ENCODE measurements at places on chromosomes 7 and 10.

DNA sequence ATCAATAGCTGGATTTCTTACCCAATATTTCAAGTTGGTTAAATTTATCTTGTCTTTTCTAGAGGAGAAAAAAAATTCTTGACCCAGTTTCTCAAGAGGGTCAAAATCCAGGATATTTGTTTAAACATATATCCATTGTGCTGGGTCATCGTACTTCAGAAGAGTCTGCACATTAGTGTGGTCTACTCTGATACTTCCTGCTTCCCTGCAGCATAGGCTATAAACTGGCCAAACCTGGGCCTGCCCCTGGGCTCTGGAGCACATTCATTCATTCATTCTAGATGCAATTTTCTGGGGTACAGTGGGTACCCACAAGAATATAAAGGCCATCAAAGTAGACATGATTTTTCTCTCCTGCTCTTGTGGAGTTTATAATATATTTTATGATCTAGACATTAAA, 142.1 kb upstream of the WNT16 start:
- no peak for DNase-seq

DNA sequence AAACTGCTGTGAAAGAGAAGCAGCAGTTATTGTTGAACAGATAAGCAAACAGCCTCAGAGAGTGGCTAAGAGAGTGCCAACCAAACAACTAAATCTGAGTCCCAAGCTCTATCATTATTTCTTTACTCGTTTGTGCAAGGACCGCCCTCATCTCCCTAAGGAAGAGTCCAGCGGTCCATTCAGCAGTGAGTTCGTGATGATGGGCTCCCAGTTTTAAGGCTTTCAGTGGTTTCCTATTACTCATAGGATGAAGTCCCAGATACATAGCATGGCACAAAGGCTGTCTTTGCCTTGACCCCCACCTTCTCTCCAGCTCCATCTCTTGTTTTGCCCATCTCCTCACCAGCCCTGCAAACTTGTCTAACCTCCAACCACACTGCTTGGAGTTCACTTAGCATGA, 24.3 kb upstream of the PDE1C start:
- no peak for DNase-seq

DNA sequence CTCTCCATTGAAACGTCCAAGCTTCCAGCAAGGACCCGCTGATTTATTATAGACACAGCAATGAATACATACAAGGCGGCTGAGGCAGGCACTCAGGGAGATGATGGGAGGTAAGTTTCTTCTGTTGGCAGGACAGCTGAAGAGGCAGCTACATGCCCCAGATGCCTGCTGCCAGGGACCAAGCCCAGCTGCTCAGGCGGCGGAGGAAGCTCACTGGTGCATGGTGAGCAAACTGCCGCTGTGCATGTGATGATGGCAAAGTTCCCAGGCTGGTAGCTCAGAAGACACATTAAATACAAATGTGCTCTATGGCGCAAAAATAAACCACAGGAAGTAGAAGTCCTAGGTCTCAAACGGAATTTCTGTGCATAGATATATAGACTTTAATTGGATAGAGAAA, 2.3 kb downstream of the DNTT start:
- peak; percentile 35 for DNase-seq

GRCh38 chr7:96126382-96126781, 195.5 kb downstream of the SLC25A13 start:
- DNase-seq, result no peak

GRCh38 chr7:376306-377079, 86.5 kb downstream of the FOXL3 start:
- no peak for DNase-seq

DNA sequence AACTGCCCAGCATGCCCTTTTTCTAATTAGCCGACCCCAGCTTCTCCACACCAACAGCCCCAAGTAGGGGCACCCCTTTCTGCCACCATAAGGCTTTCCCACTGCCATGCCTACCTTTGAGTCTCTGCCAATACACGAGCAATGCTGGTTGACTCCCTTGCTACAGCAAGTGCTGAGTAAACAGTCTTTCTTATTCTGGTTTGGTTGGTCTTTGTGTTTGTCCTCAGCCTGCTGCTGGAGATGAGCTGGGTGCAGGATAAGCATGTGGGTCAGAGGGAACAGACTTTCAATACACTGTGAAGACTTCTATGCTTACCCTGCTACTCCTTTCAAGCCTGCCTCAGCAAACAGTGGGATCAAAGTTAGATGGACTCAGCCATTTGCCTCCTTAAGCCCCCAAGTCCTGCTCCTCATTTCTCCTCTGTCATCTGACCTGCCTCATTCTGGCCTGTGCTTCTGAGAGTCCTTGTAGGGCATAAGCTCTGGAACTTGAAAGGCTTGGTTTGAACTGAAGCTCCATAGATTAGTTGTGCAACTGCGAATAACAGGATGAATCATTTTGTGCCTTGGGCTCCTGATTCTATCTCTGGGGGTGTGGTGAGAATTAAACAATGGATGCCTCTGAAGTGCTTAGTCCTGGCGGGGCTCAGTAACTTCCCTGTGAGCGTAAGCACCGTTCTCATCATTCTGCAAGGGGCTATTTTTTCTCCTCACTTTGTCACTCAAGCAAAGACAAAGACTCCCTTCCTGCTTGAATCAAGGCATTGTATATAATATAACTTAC, 533.8 kb upstream of the DPP6 start:
- no peak for DNase-seq

DNA sequence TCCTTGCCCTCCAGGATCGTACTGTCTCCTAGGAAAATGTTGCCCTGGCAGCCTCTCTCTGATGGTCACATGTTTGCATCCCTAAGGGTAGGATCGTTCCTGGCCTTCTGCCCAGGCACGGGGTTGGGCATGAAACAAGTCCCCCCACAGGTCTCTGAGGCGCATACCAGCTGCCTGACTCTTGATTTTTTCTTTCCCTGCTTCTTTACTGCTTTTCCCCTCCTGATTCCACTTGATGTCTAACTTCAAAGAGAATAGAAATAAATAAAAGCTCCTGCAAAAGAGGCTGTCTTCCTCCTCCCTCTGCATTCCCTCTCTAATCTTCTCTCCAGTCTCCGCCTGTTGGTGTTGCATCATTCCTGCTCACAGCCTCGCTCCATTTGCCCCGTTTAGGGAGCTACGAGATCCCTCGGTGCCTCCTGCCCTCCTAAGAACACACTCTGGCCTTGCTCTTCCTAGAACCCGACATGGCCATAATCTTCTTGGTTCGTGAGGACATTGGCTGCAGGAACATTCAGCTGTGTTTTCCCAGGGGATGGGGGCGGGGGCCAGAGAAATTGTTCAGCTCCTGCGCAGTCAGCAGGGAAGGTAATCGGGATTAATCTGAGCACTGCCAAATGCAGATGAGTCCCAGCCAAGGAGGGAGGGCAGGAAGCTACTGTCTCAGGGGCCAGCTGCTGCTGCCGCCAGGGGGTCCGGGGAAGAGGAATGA, 26.0 kb downstream of the LEP start:
- DNase-seq, result peak; percentile 87

DNA sequence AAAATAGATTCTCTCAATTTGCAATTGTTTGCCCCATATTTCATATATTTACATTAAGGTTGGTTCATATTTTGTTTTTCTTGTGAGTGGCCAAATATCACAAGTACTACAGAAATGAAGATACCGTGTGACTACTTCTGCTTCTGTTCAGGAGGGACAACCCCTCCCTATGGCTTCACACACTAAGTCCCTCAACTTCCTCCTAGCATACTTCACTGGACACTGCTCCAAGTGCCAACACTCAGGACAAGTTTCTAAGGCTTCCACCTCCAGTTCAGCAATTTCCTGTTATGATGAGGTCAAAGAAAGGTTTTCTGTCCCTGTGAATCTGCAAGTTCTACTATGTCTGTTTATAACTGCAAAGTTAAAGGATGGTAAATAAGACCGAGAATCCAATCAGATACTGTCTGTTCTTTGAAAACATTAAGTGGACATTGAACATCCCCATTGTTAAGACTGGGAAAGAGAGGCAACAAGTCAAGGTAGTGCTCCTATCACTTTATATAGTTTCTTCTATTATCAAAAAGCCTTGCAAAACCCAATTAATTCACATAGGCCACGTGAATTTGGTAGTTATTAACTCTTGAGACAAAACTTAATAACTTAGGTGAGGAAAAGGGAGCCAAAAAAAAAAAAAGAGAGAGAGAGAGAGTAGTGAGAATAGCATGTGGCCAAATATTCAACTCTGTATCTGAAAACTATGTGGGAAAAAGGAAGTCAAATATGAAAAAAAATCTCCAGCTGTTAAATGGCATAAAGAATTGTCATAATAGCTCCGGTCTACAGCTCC, 81.3 kb upstream of the DKK1 start:
- DNase-seq, result no peak

GRCh38 chr10:95273393-95274312, 17.1 kb downstream of the PDLIM1 start:
- DNase-seq, result no peak

- DNase-seq, result no peak
Measured at GRCh38 chr7:138590154-138590553, 111.0 kb downstream of the SVOPL start.

DNA sequence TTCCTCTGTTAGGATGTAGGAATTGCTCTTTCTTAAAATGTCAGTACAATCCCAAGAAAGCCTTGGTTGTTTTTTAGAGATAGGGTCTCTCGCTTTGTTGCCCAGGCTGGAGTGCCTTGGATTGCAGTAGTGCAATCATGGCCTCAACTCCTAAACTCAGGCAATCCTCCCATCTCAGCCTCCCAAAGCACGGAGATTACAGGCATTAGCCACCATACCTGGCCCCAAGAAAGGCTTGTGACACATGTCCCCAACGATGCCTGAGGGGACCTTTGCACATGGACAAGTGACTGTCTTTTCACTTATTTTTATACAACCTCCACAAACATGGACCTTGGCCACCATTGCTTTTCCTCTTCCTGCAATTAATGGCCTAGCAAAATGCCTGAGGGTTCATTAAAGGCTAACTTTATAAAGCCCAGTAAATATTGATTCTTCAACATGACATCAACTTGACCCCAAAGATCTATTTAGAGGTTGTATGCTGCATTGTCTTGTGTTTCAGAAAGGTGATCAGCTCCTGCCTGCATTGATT, 10.0 kb upstream of the SPOCK2 start:
- no peak for DNase-seq

GRCh38 chr10:84216834-84217233, 8.5 kb downstream of the LRIT2 start:
- no peak for DNase-seq

DNA sequence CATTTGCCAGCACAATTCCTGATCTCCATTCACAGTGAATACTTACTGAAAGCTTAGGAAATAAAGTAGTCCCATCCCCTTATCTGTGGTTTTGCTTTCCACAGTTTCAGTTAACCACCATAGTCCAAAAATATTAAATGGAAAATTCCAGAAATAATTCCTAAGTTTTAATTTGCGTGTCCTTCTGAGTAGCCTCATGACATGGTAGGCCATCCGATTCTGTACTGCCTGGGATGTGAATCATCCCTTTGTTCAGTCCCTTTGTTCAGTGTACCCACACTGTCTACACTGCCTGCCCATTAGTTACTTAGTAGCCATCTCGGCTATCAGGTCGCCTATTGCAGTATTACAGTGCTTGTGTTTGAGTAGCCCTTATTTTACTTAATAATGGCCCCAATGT, 14.2 kb downstream of the RAB11FIP2 start:
- DNase-seq, result no peak

- DNase-seq, result no peak
Measured at GRCh38 chr10:124619195-124619594, 125.0 kb downstream of the FAM53B start.

DNA sequence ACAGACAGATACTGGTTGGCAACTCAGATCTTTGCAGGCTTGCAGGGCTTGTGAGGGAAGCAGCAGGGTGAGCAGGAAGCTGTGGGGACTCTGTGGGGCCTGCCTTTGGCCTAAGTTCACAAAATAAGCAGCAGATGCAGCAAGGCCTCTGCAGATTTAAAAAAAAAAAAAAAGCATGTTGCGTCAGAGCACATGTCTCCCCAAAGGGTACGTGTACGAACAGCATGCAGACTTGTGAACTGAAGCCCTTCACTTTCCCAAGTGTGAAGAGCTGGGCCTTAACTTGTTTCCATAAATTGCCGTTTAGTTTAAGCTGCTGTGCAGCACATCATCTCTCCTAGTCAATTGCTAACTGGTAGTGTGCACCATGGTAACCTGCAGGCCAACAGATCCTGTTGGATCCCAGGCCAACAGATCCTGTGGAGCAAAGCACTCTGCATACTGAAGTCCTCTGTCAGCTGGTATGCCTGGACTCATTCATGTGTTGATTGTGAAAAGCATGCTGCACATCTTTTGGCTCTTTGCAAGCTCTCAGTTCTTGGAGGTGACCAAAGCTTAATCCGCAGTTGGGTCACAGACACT, 10.8 kb upstream of the XPNPEP1 start:
- no peak for DNase-seq

DNA sequence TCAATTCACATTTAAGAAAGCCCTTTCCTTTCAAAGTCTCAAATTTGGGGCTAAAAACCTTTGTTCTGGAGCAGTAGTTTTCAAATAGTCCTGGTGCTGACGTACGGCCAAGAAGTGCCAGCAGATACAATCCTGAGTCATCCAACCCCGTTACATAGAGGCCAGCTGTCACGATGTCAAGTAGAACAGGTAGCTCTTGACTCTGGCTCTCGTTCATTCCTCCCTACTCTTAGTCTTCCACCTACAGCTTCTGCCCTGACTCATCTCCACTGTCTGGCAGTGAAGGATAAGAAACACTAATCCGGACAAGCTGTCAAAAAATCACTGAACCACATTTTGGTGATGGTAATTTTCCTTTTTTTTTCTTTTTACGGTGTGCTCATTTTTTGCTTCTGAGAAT, 132.4 kb upstream of the PTN start:
- no peak for DNase-seq

DNA sequence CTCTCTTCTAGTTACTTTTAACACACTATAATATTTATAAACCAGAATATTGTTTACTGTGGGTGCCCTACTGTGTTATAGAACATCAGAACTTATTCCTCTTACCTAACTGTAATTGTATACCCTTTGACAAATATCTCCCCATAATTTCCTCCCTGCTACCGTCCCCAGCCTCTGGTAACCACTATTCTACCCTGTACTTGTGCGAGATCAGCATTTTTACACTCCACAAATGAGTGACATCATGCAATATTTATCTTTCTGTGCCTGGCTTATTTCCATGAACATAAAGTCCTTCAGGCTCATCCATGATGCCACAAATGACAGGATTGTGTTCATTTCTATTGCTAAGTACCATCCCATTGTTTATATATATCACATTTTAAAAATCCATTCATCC, 139.8 kb upstream of the RSU1 start:
- DNase-seq, result no peak

- no peak for DNase-seq
Measured at GRCh38 chr10:25162391-25162790, 12.4 kb upstream of the GPR158 start.

All from NCI-H1105 treated with DMSO at 0.1 percent for 48 hours (cell line).